Psoas muscle (tissue), 8 donors: ENCODE measurements at places on chromosomes 3 and 15. TPM values are rescaled to one million over a fixed set of nuclear protein-coding genes. Genes with fewer than 3 reads are reported as not detected.

DNA sequence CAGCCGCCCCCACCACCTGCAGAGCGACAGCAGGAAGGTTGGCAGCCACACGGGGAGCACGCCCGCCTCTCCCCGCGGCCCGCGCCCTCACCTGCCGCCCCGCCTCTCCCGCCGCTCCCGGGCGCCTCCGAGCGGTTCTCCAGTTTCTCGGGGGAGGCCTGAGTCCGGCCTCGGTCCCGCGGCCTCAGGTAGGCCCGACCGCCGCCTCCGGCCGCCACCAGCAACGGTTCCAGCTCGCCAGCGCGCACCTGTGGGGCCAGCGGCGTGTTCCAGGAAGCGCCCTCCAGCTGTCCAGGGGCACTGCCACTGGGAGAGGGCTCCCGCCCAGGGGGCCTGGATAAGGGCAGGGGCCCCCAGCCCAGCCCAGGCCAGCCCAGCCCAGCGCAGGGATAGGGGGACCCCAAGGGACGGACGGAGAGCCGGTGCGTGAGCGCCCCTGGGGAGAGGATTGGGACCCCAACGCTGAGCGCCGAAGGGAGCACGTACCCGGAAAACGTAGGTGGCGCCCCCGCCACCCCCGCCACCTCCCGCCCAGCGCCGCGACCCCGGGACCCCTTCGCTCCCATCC, 2.2 kb downstream of the LTK start:
- peaks cover 26% of the 10 kb centered on the region for H3K27me3 ChIP-seq
- H3K4me3 ChIP-seq: peak overlapping the region; percentile 54
- no peak for DNase-seq
- no peaks in the 10 kb centered on the region for H3K36me3 ChIP-seq

DNA sequence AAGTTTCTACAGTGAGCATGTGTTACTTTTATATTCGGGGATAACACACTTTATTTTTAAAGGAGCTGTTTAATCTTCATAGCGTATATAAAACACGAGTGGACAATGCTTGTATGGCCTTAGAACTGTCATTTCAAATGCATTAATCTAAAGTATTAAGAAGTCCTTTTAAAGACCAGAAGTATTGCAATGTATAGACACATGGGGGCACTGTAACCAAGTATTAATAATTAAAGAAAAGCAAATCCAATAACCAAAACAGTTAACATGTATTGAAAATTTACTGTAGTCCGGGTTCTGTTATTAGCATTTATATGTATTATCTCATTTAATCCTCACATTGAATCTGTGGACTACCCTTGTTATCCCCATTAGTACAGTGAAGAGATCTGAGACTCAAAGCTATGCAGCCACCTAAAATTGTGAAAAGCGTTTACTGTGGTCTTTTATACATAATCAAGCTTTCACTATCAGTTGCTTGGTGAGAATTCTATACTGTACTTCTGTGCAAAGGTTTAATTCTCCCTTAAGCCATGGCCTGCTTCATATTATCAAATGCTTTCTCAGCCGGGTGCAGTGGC, 10.1 kb downstream of the ARL14 start:
- no peaks in the 10 kb centered on the region for H3K36me3 ChIP-seq
- no peaks in the 10 kb centered on the region for H3K27me3 ChIP-seq
- H3K4me3 ChIP-seq: no peak overlapping the region

DNA sequence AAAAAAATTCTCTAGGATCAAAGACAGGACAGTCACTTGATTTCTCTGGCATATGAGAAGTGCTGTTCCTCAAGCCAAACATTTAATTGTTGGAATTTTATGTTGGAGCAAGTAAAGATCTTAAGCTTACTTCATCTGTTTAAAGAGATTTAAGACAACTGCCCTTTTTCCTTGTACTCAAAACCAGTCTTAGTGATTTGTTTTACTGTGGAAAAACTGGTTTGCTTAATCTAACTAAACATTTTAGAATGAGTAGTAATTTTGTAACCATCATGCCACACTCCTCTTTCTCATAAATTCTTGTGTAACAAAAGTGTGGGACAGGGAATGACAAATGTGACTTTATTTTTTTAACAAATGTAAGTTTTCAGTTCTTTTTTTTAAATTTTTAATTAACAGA, 18.4 kb downstream of the PRKCI start:
- no peak overlapping the region for H3K4me3 ChIP-seq
- no peaks in the 10 kb centered on the region for H3K4me1 ChIP-seq
- H3K27me3 ChIP-seq: no peaks in the 10 kb centered on the region
- DNase-seq: no peak
- H3K27ac ChIP-seq: no peak overlapping the region

DNA sequence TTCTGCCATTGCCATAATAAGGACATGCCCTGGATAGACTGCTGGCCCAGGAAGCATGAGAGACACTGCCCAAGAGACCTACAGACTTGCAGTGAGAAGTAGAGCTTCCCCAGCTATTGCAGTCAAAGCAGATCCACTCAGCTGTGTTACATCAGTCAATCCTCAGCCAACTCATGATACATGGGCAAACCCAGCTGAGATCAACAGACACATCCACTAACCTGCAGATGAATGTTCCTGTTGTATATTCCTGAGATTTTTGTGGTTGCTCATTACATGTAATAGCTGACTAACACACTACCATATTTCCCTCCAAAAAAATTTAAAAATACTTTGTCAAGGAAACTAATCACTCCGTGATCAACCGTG, 68.6 kb downstream of the DCLK3 start:
- DNase-seq: no peak
- H3K4me1 ChIP-seq: no peaks in the 10 kb centered on the region
- no peak overlapping the region for H3K4me3 ChIP-seq
- H3K27ac ChIP-seq: no peak overlapping the region
- no peaks in the 10 kb centered on the region for H3K27me3 ChIP-seq

- DNase-seq: no peak
- H3K4me1 ChIP-seq: no peaks in the 10 kb centered on the region
- H3K27me3 ChIP-seq: no peaks in the 10 kb centered on the region
- H3K27ac ChIP-seq: no peak overlapping the region
Observed at GRCh38 chr3:86180696-86181095, 810.3 kb downstream of the VGLL3 start.

- H3K36me3 ChIP-seq: peaks cover 5% of the 10 kb centered on the region
- no peak for DNase-seq
- peaks cover 1% of the 10 kb centered on the region for H3K4me1 ChIP-seq
- no peaks in the 10 kb centered on the region for H3K27me3 ChIP-seq
Observed at GRCh38 chr3:52210550-52211046, 12.6 kb downstream of the ALAS1 start.

DNA sequence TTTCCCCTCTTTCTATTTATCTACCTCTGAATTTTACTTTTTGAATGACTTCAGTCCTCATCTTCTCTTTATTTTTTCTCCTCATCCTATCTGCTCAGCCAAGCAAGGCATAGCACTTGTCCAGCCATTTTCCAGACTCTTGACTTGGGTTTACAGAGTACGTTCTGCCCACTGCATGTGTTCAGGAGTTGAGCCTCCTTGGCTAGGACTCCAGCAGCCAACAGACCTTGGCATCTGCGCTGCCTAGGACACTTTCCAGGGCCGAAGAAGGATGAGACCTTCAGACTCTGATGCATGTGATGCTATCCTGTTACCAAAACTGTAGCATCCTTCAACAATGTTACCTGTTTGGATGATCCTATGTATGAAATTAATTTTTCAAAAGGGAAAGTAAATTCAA, 59.7 kb downstream of the HES1 start:
- H3K27ac ChIP-seq: no peak overlapping the region
- H3K36me3 ChIP-seq: no peaks in the 10 kb centered on the region
- no peak for DNase-seq
- no peaks in the 10 kb centered on the region for H3K27me3 ChIP-seq
- H3K4me3 ChIP-seq: no peak overlapping the region

DNA sequence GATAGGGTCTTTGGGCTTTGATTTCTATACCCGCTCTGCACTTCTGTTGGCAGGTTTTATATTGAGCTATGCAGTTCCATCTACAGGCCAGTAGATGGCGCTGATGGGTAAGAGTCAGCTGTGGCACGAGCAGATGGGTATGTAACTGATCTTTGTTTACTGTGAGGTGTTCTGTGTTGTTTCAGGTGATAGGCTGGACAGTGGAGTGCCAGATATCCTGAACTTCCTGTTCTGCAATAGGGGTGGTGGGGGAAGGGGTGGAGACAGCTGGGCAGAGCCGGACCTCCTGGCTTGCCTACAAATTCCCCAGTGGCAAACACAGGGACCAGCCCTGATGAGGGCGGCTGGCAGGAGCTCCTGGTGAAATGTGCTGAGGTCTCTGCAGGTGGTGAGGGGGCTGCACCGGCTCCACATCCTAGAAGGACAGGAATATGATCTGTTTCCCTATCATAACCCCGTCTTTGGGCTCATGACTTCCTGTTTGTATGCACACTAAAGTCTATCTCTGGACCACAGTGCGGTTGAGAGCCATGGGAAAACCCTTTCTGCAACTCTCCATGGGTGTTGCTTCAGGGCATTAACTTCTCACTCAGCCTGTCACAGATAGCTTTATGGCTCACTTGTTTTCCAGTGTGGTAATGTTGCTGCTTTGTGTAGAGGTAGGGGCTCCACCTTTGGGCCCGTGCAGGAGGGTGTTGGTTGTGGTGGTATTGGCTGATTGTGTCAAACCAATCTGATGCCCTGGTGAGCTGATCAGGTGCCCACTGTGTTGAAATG, 13.4 kb upstream of the FAM98B start:
- no peaks in the 10 kb centered on the region for H3K27me3 ChIP-seq
- no peak for DNase-seq
- H3K4me3 ChIP-seq: no peak overlapping the region
- H3K36me3 ChIP-seq: no peaks in the 10 kb centered on the region
- no peaks in the 10 kb centered on the region for H3K4me1 ChIP-seq

GRCh38 chr15:82966671-82967071, 14.2 kb upstream of the HOMER2 start:
- no peaks in the 10 kb centered on the region for H3K36me3 ChIP-seq
- no peak overlapping the region for H3K4me3 ChIP-seq
- H3K27ac ChIP-seq: no peak overlapping the region
- H3K4me1 ChIP-seq: peaks cover 33% of the 10 kb centered on the region
- H3K27me3 ChIP-seq: no peaks in the 10 kb centered on the region

- H3K36me3 ChIP-seq: no peaks in the 10 kb centered on the region
- no peaks in the 10 kb centered on the region for H3K4me1 ChIP-seq
- no peaks in the 10 kb centered on the region for H3K27me3 ChIP-seq
- no peak overlapping the region for H3K27ac ChIP-seq
- DNase-seq: no peak
Observed at GRCh38 chr3:152656972-152657355, 178.0 kb upstream of the P2RY1 start.

The CFAP20DC gene
- total RNA-seq: not detected

The ULK4 gene
- 1.1 TPM for total RNA-seq

The MINAR1 gene
- total RNA-seq: 0.11 TPM

The LARP6 gene
- 11.6 TPM for total RNA-seq

The LRRC58 gene
- total RNA-seq: 5.7 TPM

The SLC24A5 gene
- not detected for total RNA-seq
